Esophagus mucosa (tissue), 1 donor: ENCODE measurements at places on chromosomes 2 and 18.

GRCh38 chr2:169743549-169743948, 9.9 kb downstream of the KLHL23 start:
- no peak for ATAC-seq

- ATAC-seq, result no peak
These were observed 745.9 kb upstream of the ACVR2A start for GRCh38 chr2:147098940-147099339.

- no peak for ATAC-seq
These were observed 678.3 kb upstream of the ID2 start for GRCh38 chr2:8003462-8004075.

GRCh38 chr2:70124983-70125480, 37.8 kb downstream of the PCBP1 start:
- ATAC-seq, result peak; percentile 58

- ATAC-seq, result peak; percentile 92
These were observed 178.0 kb downstream of the RND3 start for GRCh38 chr2:150309311-150310080.

- peak; percentile 70 for ATAC-seq
These were observed 329.3 kb downstream of the ETAA1 start for GRCh38 chr2:67726416-67726815.

DNA sequence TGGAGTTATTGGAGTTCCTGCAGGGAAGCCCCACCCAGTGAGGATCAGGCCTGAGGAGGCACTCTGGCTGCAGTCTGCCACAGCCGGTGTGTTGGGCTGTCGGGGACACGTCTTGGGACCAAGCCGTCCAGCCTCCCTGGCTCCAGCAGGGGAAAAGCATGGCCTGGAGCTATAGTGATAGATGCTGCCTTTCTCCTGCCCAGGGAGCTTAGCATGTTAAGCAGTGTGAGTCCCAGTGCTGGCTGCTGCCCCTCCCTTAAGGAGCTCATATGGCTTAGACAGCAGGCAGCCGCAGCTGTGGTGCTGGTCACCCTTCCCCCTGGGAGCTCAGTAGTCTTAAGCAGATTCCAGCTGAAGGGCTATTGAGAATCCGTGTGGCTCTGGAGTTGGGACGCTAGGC, 78.9 kb downstream of the CERS6 start:
- ATAC-seq, result no peak

- no peak for ATAC-seq
These were observed 19.5 kb upstream of the WIPF1 start for GRCh38 chr2:174617120-174617519.

- ATAC-seq, result no peak
These were observed 345.3 kb upstream of the CDH2 start for GRCh38 chr18:28522236-28522635.

GRCh38 chr2:102106133-102106556, 36.4 kb upstream of the IL1R1 start:
- ATAC-seq, result peak; percentile 49

GRCh38 chr2:136000502-136000901, 15.1 kb upstream of the DARS1 start:
- ATAC-seq, result no peak

DNA sequence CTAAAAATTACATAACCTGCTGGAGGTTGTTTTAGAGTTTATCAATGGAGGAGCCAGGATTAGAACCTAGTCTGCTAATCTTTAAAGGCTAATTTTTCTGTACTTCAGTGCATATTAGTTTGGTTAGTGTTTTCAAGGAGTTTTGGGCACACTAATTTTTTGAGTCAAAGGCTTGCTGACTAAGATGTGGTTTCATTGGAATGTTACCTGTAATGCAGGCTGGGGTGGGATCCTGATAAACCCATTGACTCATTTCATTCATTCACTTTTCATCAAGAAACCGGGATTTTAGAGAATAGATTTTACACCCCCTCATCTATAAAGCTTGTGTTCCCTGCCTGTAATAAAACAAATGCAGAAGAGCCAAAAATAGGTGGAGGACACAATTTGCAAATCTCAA, 91.9 kb upstream of the IL1R2 start:
- ATAC-seq, result no peak

DNA sequence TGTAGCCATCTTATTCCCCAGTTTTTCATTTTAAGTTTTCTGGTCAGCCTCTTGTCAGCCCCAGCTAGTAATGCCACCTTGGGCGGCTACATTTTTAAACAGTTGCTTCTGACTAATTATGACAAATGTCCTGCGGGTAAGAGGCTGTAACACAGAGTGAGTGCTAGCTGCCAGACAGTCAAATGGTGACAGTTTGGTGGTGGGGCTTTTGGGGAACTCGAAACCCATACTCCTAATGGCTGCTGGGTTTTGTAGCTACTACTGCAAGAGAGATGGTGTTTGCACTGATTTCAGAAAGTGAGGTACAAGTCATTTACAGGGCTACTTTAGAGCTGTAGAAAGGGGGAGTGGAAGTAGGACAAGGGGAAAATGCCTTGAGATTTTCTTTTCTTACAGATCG, 48.2 kb downstream of the ZCCHC2 start:
- ATAC-seq, result no peak

GRCh38 chr2:149679286-149679685, 91.7 kb upstream of the MMADHC start:
- ATAC-seq, result no peak

- no peak for ATAC-seq
These were observed 59.5 kb downstream of the RABL2A start for GRCh38 chr2:113686537-113686936.

DNA sequence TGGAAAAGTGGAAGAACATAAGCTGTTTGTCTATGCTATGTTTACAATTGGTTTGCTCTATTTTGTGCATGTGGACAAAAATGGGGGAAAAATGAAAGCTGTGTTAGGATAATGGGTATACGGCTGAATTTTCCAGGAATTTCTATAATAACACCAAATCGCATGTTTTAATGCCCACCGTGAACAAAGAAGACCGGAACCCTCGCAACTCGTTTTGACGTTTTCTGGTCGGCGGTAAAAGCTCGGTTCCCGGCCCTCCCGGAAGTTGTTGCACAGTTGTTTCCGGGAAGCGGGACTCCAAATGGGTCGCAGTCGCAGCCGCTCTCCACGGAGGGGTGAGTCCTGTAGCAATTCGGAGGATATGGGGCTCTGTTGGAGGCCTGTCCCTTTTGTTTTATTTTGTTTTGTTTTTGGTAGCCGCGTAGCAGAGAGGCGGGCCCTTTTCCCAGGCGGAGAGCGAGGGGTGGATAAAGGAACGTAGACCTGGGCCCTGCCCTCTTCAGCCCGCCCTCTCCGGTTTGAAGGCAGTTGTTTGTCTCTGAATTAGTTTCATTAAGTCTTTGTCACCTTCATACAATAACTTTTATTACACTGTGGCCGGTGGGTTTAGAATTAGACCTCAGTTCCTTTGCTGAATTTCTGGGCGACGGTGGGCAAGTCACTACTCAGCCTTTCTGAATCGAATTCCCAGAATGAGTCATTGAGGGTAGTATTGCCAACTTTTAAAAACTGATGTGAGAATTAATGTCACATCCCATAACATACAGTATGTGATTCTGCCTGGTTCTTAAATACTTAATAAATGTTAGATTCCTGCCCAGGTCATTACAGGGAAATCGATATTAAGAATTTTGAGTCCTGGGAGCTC, at the start of gene SNRNP27:
SNRNP27 (plus strand) TSS at position 273 of the 868 bp plus-strand sequence; CDS start at position 302, 29 bp downstream.
- ATAC-seq, result peak; percentile 75

DNA sequence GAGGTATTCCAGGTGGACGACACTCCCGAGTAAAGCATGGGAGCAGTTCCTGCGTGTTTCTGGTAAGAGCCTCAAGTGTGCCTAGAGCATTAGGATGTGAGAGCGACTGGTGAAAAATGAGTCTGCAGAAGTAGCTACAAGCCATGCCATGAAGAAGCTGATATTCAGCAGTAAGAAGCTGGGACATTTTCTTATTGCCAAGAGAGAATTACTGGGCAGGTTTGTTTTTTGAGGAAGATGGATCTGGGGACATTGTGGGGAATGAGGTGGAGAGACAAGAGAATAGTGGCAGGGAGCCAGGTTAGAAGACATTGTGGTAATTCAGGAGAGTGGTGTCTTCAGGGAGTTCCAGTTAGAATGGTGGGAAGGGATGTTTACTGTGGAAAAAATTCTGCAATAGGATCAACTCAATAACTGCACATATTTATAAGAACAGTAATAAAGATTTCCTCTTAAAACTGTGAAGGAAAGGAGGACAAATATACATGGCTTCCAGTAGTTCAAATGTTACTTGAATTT, 38.2 kb downstream of the CRIM1 start:
- ATAC-seq, result no peak

DNA sequence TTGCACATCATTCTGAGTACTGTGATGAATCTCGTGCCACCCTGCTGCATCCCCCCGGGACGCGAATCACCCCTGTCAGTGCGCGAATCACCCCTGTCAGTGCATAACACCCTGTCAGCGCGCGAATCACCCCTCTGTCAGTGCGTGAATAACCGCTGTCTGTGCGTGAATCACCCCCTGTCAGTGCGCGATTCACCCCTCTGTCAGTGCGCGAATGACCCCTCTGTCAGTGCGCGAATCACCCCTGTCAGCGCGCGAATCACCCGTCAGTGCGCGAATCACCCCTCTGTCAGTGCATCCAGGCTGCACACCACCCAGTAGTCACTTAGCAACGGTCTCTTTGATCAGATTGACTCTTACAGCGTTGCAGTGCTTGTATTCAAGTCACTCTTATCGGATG, 134.4 kb upstream of the TPO start:
- no peak for ATAC-seq

GRCh38 chr18:23244401-23244800, 109.1 kb downstream of the CABLES1 start:
- ATAC-seq, result no peak

DNA sequence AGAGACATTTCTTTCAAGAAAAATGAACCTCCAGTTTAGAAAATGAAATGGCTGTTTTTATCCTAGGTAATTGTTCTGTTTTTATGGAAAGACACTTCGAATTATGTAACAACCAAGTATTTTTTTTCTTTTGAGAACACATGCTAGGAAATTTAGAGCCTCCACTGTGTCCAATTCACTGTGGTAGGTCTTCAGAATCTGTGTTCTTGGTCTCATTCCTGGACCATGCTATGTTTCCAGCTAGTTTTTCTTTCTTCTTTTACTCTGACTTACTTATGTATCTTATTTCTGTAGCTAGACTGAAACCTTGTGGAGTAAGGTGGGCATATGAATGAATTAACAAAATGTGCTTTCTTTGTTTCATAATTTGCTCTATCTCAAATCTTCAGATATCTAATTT, 391.7 kb upstream of the KLHL29 start:
- ATAC-seq, result no peak

DNA sequence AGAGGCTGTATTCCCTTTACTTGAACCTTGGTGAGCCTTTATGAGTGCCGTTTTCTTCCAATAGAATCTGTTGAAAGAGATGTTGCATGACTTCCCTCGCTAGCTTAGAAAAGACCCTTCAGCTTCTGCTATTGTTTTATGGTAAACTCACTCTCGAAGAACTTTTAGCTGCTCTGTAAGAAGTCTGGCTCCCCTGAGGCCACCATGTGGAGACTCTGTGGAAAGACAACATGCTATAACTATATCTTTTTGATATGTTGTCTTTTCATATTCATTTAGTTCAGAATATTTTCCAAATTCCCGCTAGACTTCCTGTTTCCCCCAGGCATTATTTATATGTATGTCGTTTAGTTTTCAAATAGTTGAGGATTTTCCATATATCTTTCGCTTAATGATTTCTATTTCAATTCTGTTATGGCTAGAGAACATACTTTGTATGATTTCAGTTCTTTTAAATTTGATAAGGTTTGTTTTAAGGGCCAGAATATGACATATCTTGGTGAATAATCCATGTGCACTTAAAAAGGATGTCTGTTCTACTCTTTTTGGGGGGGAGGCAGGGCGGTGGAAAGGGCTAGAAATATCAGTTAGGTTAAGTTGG, 64.1 kb downstream of the PTPN4 start:
- ATAC-seq, result no peak

DNA sequence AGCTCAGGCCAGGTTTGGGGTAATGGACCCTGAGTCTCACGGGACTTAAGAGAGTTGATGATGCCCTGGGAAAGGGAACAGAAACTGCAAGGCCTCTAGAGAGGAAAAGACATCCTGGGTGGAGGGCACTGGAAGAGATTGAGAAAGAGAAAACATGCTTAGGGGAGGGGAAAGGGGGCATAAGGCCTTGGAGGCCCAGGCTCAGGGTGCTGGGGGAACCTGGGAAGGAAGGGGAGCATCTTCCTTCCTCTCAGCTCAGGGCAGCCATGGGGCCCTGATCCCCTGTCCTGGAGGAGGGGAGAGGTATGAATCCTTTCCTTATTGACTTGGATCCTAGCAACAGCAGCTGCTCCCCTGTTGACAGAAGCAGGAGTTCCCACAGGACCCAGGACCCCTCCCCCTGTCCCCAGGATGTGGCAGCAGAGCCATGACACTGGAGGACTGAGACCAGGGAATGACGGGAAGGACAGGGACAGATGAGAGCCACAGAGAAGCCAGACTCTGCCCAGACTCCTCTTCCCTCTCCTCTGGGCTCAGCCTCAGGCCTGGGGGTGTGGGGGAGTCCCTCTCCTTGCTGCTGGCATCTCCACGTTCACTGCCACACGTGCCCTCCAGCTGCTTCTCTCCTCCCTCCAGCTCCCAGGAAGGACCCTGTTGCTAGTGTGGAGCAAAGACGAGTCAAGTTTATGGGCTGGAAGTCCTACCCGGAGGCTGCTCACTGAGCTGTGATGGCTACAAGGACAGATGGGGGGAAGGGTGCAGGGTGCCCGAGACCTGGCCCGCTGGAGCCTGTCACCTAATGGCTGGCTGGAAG, 815 bp downstream of the GPBAR1 start:
- no peak for ATAC-seq

- ATAC-seq, result no peak
These were observed 13.9 kb upstream of the SUCLG1 start for GRCh38 chr2:84472856-84473565.

GRCh38 chr2:95034221-95034620, 8.7 kb downstream of the MAL start:
- peak; percentile 75 for ATAC-seq

DNA sequence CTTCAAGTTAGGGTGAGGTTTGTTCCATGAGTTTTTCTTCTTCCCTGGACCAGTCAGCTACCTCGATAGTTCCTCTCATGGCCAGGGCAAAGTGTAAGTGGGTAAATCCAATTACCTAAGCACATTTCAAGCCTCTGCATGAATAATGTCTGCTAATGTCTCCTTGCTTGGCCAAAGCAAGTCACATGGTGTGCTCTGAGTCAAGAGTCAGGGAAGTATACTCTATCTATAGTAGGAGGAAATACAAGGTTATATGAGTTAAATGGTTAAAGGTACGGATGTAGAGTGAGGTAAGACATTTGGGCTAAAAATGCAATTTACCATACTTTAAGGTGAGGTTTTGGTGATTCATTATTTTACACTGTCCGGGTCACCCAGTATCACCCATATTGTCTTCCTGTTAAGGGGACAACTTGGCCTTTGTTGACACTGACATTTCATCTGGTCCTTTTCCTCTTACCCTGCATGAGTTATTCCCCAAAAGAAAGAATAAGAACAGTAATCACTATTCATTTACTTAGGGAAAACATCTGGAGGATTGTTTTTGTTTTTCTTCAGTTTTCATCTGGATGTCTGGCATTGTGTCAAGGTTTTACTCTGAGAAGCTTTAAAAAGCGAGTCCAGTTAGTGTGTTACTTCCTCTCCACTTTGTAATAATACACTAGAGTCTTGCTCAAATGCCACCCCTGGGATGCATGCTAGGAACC, 405.5 kb downstream of the RND3 start:
- ATAC-seq, result peak; percentile 92
